ENCODE measurements at places on chromosomes 11 and 22.

- DNase-seq, result no peak
Measured at GRCh38 chr22:44172370-44173108, 8.2 kb upstream of the PARVG start.

GRCh38 chr11:15493066-15493465 lies 378.3 kb downstream of the INSC start:
- no peak for DNase-seq

GRCh38 chr11:808427-809286 lies 1.1 kb upstream of the RPLP2 start:
- peak; percentile 56 for DNase-seq

- DNase-seq, result no peak
Measured at GRCh38 chr22:17232406-17232805, 13.2 kb upstream of the ADA2 start.

DNA sequence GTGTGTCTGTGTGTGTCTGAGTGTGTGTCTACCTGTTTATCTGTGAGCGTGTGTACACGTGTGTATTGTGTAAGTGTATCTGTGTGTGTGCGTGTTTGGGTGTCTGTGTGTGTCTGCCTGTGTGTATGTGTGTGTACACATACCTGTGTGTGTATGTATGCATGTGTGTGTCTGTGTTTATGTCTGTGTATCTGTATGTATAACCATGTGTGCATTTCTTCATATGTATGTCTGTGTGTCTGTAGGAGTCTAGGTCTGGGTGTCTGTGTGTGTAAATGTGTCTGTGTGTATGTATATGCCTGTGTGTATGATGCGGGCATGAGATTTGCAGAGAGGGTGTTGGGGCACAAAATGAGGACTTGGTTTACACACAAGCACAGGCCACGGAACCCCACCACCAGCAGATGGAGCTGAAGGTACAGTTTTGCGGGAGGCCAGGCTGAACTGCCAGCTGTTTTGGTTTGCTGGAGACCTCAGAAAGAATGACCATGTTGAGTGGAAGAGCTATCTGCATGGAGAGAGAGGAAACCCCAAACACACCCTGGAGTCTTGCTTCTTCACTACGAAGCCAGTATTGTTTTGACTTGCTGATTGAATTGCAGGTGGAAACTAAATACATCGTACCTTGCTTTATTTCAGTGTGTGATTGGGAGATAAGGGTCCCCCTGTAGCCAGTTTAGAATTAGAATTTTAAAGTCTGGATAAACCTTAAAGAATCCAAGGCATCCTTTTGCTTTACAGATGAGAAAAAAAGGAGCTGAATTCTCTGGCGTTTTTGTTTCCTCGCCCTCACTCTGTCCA lies 497.2 kb downstream of the NTM start:
- no peak for DNase-seq

GRCh38 chr11:66368484-66368883 lies 3.1 kb downstream of the SLC29A2 start:
- DNase-seq, result no peak

- no peak for DNase-seq
Measured at GRCh38 chr11:82790723-82791484, 57.2 kb upstream of the FAM181B start.

DNA sequence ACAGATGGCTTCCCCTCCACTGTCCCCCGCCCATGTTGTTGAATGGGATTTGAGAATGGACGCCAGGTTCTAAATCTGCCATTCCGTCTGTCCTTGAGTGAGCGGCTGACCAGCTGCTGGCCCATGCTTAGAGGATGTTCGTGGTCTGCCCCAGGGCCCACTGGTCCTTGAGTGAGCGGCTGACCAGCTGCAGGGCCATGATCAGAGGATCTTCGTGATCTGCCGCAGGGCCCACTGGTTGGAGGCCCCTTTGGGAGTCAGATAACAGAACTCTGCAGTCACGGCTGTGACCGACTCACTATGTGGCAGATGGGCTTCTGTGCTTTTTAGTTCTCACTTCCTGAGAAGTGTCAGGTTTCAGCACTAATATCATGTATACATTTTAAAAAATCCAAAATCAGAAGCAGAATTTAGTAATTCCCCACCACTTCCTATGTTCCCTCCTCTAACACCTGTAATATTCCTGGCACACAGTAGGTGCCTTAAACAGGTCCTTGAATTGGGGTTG lies 54.1 kb downstream of the MICAL3 start:
- DNase-seq, result no peak

DNA sequence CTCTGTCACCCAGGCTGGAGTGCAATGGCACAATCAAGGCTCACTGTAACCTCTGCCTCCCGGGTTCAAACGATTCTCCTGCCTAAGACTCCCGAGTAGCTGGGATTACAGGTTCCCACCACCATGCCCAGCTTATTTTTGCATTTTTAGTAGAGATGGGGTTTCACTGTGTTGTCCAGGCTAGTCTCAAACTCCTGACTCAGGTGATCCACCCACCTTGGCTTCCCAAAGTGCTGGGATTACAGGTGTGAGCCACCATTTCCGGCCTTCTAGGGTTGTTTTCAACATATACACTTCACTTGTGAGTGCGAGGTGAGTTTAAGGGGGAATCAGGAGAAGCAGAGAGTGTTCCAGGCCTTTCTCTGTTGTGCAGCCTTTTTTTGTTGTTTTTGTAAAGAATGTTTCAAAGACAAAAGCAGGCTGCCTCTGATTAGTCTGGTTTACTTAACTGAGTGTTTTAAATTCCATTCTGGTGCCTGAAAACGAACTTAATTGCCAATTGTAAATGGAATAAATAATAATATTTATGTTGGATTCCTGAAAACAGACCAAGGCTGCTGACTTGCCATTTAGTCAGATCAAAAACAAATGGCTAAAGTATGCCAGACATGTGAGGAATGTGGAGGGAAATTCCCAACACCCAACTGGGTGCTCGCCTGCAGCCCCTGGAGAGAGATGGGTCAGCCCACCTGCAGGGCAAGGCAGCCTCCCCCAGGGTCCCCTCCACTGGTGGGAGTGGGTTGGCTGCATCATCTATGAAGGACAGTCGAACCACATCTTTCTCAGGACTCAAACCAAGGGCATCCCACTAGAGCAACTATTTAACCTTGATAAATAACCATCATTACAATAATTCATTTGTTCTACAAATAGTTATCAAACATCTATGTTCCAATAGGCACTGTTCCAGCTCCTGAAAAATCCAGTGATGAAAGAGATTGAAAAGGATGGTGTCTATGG lies 4.6 kb upstream of the RANGAP1 start:
- DNase-seq, result no peak

DNA sequence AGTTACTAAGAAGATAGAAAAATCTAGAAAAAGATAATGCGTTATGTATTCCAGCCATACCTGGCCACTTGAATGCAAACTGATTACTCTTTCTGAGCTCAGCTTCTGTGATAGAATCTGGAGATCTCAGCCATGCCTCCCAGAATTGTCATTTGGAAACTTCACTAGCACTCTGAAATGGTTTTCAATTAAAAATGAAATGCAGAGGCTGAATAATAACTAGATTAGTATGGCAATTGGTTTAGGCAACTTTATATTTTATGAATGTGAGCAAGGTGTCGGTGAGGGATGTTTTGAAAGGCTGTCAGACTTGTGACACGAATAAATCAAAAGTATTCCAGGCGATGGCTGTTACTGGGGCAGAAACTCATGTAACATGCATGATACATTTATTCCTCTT lies 128.8 kb upstream of the SORL1-AS1 start:
- DNase-seq, result no peak

GRCh38 chr11:125454047-125454446 lies 42.0 kb downstream of the FEZ1 start:
- no peak for DNase-seq

GRCh38 chr22:36771356-36772063 lies 4.4 kb downstream of the IFT27 start:
- DNase-seq, result no peak

DNA sequence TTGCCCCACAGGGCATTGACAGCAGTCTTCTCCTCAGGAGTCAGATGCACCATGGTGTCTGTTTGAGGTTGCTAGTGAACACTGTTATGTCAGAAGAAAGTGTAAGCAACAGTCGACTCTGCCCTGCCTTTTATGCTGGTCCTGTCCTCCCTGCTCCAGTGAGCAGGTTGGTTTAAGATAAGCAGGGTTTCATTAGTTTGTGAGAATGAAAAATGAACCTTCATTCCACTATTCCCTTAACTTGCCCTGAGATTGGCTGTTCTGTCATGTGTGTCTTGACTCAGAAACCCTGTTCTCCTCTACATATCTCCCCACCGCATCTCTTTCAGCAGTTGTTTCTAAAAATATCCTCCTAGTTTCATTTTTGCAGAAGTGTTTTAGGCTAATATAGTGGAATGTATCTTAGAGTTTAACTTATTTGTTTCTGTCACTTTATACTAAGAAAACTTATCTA lies at the start of gene HBD:
Gene HBD, minus strand, starts transcription at position 103 of the 454 bp plus-strand sequence. Its CDS starts 50 bp downstream, at position 53.
- DNase-seq, result no peak

DNA sequence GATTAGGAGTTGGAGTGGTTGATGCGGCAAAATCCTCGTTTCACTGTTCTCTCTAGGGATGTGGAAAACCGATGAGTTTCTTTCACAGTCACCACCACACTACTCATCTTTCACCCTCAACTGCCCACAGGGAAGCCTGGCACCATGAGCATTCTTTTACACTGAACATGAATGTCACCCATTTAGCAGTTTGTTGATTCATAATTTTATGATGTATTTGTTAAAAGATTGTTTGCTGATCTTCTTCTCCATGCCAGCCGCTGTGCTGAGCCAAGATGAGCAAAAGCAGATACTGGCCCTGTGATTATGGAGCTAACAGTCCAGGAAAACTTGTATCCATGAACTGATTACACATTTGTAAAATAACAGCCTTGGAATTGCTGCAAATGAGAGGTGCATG lies 3.9 kb upstream of the SCGB1D2 start:
- DNase-seq, result no peak

GRCh38 chr11:69131644-69132300 lies 24.0 kb upstream of the SMIM38 start:
- no peak for DNase-seq

GRCh38 chr11:67290801-67291200 lies 1.7 kb downstream of the ANKRD13D start:
- DNase-seq, result no peak

GRCh38 chr22:24775769-24776492 lies 1.4 kb upstream of the PIWIL3 start:
- no peak for DNase-seq

DNA sequence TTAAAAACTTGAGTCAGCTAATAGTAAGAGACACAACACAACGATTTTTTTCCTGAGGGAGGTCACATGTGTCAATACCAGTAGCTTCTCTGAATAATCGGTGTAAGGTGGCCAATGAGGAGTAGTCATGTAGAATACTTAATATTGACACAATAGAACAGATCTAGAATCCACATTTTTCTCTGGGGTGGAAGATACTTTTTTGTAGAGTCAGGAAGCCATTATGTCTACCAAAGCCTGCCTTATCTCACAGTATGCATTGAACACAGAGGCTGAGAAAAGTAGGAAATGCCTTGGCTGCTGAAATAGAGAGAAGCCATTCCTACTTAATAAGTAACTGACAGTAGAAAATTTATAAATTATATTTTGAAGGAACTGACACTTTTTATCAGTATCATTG lies 725.0 kb downstream of the METTL15 start:
- no peak for DNase-seq

DNA sequence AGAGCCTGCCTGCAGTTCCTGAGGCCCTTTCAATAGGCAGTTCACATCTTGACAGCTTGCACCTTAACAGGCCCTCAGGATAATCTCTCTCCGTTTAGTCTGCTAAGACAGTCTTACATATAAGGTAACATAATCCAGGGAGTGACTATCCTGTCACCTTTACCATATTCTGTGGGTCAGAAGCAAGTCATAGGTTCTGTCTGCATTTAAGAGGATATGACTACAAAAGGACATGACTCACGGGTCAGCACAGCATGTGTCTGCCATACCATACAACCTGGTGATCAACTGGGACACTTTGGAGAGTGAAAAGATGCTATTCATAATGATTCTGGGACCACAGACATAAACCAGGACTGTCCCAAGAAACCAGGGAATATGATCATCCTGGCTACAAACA lies 611.1 kb downstream of the SOX6 start:
- no peak for DNase-seq

DNA sequence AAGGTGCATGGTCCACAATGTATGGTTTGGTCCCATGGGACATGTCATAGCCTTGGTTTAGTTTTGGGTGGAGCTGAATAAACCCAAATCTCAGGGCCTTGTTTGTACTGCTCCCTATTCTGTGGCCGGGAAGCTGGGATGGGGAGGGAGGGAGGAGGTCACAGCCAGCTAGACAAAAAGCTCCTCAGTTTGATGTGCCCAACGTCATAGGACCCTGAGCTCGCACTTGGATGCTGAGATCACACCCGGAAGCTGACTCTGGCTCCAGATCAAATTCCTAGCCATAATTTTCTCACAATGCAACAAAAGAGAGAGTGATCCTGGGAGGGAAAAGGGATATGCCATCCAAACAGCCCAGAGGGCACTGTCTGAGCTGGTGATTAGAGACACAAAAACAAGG lies 1.5 kb downstream of the HSPB2 start:
- DNase-seq, result no peak

DNA sequence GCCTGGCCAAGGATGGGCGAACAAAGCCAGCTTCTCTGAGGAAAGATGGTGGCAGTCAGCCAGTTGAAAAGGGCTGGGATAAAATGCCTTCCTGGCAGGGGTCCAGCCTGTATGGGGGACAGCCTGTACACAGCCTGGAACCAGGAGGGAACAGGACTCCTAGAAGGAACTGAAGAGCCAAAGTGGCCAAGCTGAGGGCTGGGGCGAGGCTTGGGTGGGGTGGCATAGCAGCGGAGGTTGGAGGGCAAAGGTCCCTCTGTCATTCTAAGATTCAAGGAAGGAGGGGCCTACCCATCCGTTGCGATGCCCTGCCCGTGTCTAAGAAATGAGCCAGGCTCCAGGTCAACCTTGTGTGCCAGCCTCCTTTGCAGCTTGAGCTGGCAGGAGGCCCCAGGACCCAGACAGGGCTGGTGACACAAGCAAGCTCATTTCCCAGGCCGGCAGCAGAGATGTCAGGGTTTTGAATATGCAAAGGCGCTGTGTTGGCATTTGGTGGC lies 22.6 kb downstream of the FADD start:
- no peak for DNase-seq

DNA sequence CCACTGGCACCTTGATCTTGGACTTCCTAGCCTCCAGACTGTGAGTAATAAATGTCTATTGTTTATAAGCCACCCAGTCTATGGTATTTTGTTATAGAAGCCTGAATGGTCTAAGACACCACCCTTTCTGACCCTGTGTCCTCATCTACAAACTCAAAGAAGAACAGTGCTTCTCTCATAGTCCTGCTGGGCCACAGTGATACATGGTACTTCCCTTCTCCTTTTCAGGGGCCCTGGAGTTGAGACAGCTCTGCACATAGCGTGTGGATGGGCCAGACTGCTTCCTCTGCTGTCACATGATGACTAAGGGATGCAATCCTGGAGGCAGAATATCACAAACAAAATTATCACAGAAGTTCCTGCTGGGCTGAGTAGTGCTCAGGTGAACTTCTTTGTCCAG lies 5.0 kb downstream of the KCNJ11 start:
- DNase-seq, result no peak
